NCI-H2029 treated with DMSO at 0.1 percent for 48 hours (cell line): ENCODE measurements at places on chromosomes 7 and 10.

GRCh38 chr10:133403784-133404183 lies 9.8 kb downstream of the MTG1 start:
- DNase-seq, result no peak

GRCh38 chr10:44478876-44479705 lies 94.2 kb upstream of the CXCL12 start:
- no peak for DNase-seq

DNA sequence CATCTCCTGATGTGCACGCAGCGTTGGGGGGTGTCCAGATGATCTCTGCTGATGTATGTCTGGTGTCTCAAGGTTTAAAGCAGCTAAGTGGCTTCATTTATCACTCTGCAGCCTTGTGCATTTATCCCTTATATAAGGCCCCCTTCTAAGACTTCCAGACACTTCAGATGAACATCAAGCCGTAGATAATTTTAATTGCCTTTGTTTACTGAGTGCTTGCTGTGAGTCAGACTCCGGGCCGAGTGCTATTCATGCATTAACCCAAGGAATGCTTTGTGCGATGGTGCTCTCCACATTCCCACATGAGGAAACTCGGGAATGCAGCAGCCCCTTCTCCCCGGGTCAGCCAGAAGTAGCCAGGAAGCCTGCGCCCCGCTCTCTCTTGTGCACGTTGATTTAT lies 328.6 kb upstream of the COBL start:
- no peak for DNase-seq

- no peak for DNase-seq
These were observed 1.5 kb downstream of the ZC3HAV1L start for GRCh38 chr7:139034336-139034735.

DNA sequence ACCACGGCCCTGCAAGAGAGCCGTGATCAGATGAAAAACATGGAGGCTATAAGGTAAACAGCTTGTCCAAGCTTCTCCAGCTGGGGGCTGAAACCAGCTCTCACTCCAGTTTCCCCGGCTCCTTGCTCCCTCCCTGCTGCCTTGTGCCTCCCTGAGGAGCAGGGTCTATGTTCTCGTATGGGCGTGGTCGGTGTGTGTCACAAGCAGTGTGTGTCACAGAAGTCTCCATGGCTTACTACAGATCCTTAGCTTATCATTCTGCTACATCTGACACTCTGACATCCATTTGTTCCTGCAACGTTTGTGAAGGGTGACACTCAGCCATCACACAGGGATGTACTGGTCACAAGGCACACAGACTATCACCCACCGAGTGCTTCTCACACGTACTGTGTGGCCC lies 54.6 kb downstream of the CSGALNACT2 start:
- DNase-seq, result no peak

- DNase-seq, result no peak
These were observed 293.2 kb downstream of the THSD7A start for GRCh38 chr7:11538751-11539299.

GRCh38 chr10:17200001-17200911 lies 1.2 kb downstream of the TRDMT1 start:
- DNase-seq, result no peak

- DNase-seq, result no peak
These were observed 466.4 kb upstream of the ZMIZ1 start for GRCh38 chr10:78602201-78602932.

GRCh38 chr7:14206121-14206520 lies 216.7 kb upstream of the ETV1 start:
- DNase-seq, result no peak

DNA sequence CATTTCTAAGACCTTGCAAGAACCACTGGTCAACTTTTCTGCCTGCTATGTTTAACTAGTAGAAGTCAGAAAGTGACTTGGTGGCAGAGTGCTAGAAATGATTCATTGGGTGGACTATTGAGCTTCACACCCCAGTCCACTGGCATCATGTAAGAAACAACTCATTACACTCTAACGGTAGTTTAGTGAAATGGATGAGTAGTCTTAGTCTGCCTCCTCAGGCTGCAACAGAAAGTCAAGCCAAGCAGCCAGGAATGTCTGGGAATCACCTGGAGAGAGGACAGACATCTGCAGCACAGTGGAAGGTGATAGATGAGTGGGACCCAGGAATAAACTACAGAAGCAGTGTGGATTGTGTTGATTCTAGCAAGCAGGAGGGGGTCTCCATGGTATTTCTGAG lies 125.4 kb downstream of the AUTS2 start:
- no peak for DNase-seq

DNA sequence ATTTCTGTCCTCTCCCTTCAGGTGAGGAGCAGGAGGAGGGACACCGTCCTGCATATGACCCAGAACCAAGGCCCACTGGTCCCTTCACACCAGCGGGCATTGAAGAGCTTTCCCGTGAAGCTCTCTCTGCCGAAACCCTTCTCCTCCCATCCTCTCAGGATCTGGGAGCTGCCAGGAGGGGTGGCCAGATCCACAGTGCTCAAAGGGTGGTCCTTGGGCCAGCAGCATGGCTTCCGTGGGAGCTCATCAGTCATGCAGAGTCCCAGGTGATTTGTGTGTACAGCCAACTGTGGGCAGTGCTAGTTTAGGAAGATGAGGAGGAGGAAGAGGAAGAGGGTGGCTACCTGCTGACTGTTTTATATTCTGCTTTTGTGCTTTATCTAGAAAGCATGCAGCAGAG lies 28.4 kb downstream of the CNPY1 start:
- DNase-seq, result no peak

DNA sequence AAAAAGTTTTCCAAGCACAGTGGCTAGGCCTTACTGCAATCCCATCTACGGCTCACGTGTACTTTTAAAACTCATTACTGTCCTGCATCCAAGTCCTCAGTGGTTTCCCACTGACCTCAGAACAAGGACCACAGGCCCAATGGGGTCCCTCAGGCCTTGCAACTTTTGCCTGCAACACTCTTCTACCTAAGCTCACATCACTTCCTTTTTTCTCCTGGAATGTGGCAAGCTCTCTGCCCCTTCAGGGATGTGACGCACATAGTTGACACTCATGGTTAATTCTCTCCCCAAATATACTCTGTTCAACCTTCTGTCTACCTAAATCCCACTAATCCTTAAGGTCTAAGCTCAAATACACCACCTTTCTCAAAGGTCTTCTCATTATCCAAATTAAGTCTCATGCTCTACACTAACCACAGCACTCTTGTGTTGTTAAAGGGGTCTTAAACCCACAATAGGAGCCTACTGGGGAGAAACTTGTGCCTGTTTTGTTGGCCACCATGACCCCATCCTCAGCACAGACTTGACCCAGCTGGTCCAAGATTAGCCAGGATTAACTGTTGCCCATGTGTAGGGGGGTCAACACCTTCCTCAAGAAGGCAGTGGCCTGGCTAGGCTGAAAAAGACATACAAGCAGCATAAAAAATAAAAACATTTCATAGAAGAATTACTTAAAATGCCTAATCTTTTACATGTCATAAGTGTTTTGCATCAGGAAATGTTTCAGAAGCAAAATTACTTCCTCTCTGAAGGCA lies 15.2 kb downstream of the HNRNPF start:
- DNase-seq, result no peak

GRCh38 chr7:150902078-150903033 lies 50.0 kb downstream of the AOC1 start:
- no peak for DNase-seq

- no peak for DNase-seq
These were observed 127.1 kb downstream of the CREB5 start for GRCh38 chr7:28539289-28539981.

DNA sequence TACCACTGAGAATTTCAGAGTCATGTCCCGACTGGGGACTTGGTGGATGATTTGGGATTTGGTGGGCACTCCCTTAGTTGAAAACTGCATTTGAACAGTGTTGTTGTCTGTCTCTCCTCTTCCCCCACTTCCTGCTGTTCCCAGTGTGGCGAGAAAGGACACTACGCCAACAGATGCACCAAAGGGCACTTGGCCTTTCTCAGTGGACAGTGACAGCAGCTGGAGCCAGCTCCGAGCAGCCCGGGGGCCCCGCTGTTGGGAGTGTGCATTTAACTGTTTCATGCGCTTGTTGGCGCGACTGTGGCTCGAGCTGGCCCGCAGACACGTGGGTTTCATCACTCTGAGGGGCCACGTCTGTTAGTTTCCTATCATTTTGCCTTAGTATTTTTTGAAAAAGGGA lies 9.7 kb downstream of the ATP5MF start:
- no peak for DNase-seq

GRCh38 chr10:71909399-71910083 lies 54.7 kb upstream of the CHST3 start:
- DNase-seq, result no peak

GRCh38 chr10:79044036-79044632 lies 24.6 kb upstream of the ZMIZ1 start:
- DNase-seq, result no peak

DNA sequence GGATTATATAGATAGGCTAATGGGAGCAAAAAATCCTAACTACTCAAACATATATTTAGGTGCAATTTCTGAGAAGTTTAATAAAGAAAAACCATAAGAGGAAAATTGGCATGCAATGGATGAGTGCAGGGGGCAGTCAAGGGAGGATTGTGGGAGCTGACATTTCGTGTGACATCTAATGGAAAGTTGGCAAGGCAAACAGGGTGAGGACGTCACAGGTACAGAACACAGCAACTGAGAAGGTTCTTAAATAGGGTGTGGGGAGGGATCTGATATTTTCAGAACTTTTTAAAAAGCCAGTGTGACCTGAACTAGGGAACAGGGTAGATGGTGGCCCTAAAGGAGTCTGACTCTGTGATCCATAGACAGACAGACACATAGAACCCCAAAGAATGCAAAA lies 194.9 kb upstream of the GLI3 start:
- no peak for DNase-seq

DNA sequence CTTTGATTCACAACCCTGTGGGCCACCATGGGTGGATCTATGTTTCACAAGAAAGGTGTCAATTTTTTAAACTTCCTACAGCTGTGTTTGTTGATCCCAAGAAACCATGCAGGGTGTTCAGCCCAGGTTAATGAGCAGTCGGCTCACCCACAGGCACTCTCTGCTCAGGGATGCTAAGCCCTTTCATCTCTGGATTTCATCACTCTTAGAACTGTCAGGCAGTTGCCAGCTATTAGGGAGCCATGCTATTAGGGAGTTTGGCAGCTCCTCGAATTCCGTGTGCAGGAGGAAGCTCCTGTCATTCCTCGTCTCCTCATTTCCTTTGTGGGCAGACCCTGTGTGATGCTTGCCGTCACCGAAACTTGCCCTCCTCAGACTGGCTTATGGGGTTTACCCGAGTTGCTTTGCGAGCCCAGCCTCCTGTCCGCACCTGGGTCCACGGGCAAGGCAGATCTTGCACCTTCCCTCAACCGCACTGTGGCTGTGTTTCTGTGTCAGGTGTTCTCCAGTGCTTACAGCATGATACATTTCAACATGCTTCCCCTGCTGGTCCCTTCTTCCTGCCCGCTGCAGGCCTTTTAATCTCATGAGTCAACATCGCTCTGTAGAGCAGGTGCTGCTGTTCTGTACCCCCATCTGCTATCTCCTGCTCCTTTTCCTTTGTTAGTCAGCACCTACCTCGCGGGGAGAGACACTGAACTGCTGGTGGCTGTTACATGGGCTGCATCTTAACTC lies 509.8 kb downstream of the SUGCT start:
- DNase-seq, result no peak

- DNase-seq, result no peak
These were observed 100.9 kb upstream of the TAS2R16 start for GRCh38 chr7:123096434-123096833.

DNA sequence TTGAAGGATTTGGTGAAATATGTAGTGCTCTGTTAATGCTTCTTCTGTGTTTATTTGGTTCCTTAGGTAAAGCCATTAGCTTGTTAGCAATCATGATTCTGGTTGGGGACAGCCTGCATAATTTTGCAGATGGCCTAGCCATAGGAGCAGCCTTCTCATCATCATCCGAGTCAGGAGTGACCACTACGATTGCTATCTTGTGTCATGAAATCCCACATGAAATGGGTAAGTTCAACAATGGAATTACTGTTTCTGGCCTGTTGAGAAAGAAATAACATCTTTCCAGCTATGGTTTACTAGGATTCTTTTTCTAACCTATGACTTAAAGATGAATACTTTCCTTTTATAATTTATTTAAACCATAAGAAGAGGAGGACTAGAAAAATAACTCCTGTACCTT lies 48.9 kb downstream of the SLC39A12 start:
- no peak for DNase-seq

DNA sequence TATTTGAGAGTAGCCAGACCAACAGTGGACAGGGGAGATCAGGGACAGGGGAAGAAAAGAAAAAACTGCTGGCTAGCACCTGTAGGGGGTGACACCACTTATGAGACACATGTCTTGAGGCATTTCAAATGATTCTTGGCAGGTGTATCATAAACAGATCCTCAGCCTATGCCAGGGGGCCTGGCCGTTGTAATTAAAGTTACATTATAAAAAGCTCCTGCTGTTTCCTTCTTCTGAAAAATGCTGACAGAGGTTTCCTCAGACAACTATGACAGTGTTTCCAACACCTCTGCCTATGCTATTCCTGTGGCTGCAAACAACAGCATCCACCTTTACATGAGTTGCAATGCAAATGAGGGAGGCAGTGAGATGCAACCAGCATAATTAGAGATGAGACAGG lies 281.0 kb upstream of the PTER start:
- DNase-seq, result no peak

DNA sequence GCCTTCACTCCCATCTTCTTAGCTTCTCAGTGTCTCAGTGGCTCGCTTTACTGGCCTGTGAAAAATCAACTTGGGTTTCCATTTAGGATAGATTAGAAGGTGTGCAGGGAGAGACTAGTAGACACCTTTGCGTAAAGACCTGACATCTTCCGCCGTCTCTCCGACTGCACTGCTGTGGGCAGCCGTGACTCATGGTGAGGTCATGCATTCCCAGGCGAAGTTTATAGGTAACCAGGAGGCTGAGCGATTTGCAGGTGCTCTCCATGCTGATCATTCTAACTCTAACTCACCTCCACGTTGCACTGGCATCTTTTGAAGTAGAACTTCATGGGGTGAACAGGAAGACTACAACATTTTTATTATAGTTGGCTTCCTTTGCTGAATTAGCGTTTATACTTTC lies 68.0 kb upstream of the ZNF438 start:
- no peak for DNase-seq

- peak; percentile 52 for DNase-seq
These were observed 463 bp upstream of the UPP1 start for GRCh38 chr7:48088559-48089045.

GRCh38 chr7:38123494-38123893 lies 54.6 kb upstream of the STARD3NL start:
- DNase-seq, result no peak
